NCI-H1048 (cell line): ENCODE measurements at places on chromosomes 12 and 14.

DNA sequence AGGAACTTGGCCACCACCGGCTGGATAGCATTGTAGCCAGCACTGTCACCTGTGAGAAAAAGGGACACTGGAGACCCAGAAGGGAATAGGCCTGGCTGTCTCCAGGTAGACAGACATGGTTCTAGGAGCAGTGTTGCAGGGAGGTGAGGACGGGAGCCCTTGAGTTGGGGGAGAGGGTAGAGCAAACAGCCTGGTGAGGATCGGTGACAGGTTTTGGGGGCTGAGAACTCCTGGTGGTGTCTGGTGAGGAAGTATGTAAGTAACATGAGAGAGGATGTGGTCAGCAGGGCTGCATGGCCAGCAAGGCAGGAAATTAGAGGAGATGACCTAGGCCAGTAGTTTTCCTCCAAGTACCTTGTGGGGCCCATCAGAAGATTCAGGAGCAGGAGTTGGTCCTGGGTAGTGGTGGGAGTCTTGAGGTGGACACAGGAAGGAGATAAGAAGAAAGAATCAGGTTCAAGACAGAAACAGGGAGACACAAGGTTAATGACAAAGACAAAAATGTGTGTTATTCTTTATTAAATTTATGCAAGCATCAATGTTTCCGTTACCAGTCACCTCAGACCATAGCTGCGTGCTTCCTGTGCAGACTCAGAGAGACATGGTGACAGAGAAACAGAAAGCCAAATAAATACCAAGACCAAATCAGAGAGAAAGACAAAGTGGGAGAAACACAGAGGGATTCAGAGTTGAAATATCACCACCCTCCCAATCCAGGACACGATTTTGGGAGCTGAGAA, at the start of gene ARHGAP9:
Gene ARHGAP9 (minus strand): TSS at position 491 of the 740 bp plus-strand sequence. CDS start 460 bp downstream, at position 31.
- no peak for DNase-seq

DNA sequence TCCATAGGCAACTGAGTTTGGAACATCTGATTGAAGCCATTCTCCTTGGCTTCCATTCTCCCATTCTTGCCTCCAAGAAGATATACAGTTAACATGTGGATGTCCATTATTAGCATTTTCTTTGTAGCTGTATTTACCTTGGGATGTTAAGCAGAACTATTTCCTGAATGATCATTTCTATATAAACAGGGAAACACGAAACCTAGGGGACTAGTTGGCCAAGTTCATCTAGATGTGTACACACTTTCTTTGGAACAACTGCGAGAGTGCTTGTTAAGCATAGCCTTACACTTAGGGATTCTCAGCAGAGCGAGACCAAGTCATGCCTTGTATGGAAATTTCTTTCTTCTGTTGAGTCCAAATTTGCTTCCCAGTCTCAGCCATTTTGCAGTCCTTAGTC, 42.1 kb downstream of the DRAM1 start:
- DNase-seq: no peak

DNA sequence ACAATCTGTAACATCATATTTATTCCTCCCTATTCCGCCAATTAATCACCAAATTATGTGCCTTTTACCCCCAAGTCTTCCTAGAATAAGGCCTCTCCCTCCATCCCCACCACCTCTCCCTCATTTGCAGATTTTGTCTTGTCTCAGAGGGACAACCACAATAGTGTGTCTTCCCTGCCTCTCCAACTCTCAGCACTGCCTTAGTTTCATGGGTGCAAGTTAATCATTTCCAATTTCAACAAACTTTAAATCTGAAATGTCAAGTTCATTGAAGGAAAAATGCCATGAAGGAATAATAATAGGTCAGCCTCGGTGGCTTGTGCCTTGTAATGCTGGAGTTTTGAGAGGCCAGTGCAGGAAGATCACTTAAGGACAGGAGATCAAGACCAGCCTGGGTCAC, 31.6 kb downstream of the RXYLT1 start:
- DNase-seq: no peak

- DNase-seq: no peak
Observed at GRCh38 chr12:92581604-92582003, 121.2 kb upstream of the PLEKHG7 start.

- no peak for DNase-seq
Observed at GRCh38 chr12:41462312-41462711, 274.2 kb downstream of the PDZRN4 start.

DNA sequence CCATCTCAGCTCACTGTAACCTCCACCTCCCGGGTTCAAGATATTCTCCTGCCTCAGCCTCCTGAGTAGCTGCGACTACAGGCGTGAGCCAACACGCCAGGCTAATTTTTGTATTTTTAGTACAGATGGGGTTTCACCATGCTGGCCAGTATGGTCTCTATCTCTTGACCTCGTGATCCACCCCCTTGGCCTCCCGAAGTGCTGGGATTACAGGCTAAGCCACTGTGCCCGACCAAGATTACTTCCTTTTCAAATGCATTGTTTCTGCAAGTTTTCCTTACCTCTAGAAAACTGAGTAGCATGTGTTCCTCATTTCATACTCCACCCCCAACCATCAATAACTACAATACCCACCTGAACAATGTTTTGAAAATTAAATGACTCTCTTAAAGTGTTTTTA, 13.1 kb downstream of the ARF6 start:
- no peak for DNase-seq

- DNase-seq: no peak
Observed at GRCh38 chr14:92544051-92544720, 30.6 kb downstream of the RIN3 start.

- no peak for DNase-seq
Observed at GRCh38 chr12:80632835-80633234, 74.6 kb upstream of the MYF6 start.

DNA sequence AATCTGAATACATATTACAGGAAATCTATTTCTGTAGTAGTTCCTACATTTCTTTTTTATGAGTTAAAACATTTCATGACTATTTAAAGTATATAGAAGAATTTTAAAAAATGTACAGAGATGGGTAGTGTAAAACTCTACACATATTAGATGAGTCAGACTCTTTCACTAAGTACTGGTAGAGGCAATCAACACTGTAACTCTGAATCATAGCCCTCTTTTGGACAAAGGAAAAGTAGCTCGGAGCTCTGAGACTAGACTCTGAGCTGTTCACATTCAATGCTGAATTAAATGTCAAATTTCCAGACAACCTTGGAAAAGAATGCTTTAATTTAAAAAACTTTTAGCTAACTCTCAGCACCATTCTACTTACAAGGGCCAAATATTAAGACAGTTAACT, 3.4 kb downstream of the PTCSC3 start:
- no peak for DNase-seq

- no peak for DNase-seq
Observed at GRCh38 chr14:54360667-54361066, 36.1 kb upstream of the CDKN3 start.

DNA sequence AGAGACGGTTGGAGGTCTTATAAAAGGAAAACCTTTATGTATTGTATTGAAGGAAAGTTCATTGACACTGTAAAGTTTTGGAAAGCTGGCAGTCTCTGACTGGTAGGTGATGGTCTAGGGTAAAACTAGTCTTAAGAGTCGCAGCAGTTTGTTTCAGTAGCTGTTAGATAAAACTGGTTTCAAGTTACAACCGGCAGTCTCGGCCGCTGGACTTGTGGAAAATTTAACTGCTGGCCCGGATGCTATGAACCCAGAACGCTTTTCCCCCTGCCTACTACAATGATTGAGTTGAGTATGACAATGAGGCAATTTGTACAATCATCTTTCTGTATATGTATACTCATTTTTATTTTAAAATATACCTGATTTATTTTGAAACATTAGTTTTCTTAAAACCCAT, 1426.9 kb downstream of the AACS start:
- no peak for DNase-seq

- DNase-seq: no peak
Observed at GRCh38 chr12:126147321-126147720, 1082.1 kb downstream of the AACS start.

DNA sequence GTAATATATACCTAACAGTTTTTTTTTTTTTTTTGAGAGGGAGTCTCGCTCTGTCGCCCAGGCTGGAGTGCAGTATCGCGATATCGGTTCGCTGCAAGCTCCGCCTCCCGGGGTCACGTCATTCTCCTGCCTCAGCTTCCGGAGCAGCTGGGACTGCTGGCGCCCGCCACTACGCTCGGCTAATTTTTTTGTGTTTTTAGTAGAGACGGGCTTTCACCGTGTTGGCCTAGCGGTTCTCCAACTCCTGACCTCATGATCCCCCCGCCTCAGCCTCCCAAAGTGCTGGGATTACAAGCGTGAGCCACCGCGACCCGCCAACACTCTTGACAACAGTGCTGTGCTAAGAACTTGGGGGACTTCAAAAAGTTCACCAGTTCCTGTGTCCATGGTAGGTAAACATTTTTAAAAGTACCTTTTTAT, 63.5 kb downstream of the FOXG1 start:
- DNase-seq: no peak

GRCh38 chr12:132076711-132077110, 67.4 kb downstream of the DDX51 start:
- no peak for DNase-seq

DNA sequence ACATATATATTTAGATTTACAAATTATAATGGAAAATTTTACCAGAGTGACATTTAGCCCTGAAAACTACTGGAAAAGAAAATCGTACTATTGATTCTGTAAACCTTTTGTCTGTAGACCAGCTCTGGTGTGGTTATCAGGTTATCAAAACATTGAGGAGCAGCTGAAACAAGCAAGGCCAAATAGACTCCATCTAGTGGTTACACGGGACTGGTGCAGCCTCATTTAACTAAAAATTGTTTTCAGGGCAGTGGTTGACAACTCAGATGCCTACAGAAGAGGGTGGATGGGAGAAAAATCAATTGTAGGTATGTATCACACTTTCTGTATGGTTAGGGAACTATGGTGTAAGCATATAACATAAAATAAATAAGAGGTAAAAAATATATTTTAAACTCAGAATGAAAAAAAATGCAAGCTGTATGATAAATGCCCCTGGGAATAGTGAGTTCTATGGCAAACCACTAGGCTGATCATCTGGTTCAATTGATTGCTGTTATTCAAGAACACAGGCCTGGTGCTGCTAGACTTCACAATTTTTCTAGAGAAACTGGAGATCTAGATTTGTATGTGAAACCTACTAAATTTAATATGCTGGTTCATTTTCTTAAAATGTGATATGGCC, 51.2 kb downstream of the ACSS3 start:
- DNase-seq: peak; percentile 18

- DNase-seq: no peak
Observed at GRCh38 chr12:26845984-26846383, 13.0 kb upstream of the ITPR2 start.
